Activated naive CD4-positive, alpha-beta T cell treated with anti-CD3 and anti-CD28 coated beads for 36 hours (primary cell): ENCODE measurements at places on chromosomes 12 and 14.

DNA sequence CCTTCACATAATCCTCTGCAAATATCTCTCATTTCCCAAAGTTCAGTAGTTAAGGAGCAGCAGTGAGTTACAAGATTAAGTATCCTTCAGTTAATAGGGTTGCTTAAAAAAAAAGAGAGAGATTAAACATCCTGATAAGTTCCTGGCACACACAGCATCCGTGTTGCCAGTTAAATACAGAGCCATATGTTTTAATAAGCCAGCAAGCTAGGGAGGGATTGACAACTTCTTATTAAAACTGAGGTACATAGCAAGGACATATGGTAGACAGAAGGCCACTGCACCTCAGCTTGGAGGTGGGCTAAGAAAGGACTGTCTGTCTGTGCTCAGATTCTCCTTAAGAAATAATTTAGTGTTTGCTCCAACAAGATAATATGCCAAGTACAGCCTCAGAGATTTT lies 9.6 kb upstream of the TMEM30B start:
- DNase-seq = no peak

DNA sequence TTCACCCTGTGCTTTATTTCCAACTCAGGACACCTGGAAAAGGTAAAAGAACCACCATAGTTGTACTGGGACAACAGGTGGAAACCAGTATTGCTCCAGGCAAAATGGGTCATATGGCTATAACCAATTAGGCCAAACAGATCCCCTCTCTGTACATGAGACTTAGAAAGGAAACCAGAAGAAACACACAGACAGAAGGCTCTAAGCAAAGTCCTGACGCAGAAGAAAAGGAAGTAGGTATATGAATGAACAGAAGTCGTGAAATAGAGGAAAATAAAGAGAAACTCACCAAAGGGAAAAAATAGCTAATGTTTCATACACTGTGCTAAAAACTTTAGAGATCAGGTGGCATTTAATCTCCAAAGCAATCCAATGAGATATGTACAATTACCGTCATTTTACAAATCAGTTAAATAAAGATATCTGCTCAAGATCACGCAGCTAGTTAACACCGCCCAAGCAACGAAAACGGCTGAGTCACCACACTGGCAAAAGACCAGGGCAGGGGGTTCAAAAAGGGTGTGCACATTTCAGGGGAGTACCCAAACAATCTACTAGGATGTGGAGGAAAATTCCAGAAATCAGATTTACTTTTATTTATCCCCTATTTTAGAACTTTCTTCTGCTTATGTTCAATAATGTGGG lies 82.3 kb downstream of the ITPR2 start:
- DNase-seq = peak; percentile 37

DNA sequence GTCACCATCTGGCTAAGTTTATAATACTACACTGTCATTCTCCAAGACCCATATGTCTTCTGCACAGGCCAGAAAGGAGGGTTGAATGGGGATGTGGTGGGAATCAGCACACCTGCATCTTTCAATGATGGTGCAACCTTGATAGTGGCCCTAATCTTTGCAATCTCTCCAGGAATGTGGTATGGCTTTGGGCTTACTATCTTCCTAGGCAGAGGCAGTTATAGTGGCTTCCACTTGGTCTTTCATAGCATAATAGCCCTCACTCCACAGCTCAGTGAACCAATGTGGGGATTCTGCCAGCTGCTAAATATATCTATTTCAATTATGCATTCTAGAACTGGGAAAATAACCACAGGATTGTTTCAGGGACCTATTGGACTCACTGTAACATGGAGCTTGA lies 61.8 kb upstream of the ATP2B1 start:
- DNase-seq = no peak

GRCh38 chr12:91406920-91407341 lies 224.3 kb upstream of the DCN start:
- DNase-seq = peak; percentile 50

DNA sequence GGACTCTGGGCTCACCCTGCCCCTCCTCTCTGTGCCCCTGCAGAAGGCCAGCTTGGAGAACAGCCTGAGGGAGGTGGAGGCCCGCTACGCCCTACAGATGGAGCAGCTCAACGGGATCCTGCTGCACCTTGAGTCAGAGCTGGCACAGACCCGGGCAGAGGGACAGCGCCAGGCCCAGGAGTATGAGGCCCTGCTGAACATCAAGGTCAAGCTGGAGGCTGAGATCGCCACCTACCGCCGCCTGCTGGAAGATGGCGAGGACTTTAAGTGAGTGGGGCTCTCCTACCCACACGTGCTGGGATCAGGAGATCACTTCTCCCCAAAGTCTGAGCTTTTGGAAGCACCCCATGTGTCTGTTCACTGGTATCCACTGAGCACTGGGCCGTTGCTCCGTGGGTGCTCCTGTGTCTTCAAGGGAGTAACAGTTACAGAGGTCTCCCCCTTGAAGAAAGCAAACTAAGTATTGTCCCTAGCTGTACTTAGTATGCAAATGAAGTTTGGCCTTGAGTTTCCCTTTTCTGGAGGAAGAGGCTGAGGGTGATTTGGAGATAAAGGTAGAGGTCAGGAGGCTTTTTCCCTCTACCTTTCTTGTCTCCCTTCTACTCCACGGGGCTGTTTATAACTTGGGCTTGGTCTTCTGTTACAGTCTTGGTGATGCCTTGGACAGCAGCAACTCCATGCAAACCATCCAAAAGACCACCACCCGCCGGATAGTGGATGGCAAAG lies 3.3 kb downstream of the KRT18 start:
- peak; percentile 22 for DNase-seq

DNA sequence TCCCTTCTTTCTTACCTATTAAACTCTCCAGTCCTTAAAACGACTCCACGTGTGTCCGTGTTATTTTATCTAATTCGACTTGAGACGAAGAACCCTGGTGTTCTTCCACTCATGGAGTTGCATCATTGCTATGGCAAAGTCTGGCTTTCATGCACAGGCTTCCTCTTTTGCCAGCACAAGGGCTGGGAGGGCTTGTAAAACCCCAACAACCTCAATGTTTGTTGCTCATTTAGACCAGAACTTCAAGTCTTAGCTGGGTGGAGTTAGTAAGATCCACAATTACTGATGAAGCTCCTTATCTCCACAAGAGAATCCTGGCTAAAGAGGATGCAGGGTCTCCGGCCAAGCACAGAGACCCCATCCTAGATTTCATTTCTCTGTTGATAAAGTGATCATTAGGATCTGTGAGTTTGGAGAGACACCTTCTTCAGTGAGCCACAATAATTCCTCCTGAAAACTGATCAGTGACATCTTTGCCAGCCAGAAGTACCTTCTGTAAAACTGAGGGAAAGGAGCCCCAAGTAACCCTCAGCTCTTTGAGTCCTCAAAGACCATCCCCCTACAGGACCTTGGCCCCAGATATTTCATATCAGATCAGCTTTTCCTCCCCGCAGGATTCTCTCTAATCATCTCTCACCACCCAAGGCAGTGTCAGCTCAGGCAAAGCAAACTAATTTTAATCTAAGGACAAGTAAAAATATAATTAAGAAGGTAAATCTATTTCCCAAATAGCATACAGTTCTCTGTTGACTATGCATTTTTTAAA lies 514.6 kb downstream of the FUT8 start:
- DNase-seq = no peak

- no peak for DNase-seq
These were observed 1.7 kb downstream of the PRPF40B start for GRCh38 chr12:49624921-49625577.

DNA sequence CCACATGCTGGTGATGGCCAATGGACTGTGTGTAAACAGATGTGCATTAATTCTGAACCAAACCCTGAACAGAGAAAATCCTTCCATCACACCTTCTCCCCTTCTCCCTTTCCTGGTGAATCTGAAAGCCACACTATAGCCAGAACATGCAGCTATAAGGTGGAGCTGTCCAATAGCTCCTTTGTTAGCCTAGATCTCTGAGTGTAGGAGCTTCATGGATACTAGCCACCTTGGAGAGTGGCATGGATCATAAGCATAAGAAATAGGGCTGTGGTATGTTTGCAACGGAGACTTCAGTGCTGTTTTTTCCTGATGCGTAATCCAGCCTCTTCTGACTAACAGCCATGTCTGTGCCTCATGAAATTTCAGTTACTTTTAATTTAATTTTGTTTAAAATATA lies 364.5 kb downstream of the BTG1 start:
- no peak for DNase-seq

GRCh38 chr12:81757731-81758365 lies 1.3 kb downstream of the PPFIA2 start:
- DNase-seq = peak; percentile 6

GRCh38 chr12:5390174-5390799 lies 41.6 kb upstream of the NTF3 start:
- no peak for DNase-seq

GRCh38 chr12:132622437-132623071 lies 4.0 kb downstream of the P2RX2 start:
- no peak for DNase-seq

DNA sequence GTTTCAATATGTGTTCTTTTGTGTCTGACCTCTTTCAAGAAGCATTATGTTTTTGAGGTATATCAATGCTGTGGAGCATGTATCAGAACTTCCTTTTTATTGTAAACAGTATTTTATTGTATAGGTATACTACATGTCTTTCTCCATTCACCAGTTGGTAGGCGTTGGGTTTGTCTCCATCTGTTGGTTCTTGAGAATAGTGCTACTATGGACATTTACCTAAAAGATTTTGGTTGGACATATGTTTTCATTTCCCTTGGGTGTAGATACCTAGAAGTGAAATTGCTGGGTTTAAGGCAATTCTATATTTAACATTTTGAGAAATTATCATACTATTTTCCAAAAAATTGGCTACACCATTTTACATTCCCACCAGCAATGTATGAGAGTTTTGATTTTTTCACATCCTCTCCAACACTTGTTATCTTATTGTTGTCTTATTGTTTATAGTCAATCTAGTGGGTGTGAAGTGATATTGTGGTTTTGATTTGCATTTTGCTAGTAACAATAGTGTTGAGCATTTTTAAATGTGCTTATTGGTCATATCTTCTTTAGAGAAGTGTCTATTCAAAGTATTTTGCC lies 409.2 kb downstream of the IPO8 start:
- no peak for DNase-seq

GRCh38 chr12:4082809-4083403 lies 190.7 kb upstream of the CCND2 start:
- no peak for DNase-seq

DNA sequence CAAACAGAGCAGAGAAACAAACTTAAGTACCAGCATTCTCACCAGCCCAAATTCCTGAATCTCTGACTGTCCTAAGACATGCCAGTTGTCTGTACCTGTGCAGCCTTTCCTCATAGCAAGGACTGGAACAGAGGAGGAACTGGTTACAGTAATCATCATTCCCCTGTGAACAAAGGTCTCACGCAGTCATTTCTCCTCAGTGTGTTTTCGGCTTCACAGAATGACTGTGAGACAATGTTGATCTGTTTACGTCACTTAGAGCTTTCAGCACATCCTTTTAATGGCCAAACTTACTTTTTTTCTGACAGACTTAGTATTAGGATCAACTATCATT lies 169.0 kb downstream of the FBXL14 start:
- no peak for DNase-seq
